ENCODE measurements at places on chromosomes 6 and 20.

GRCh38 chr6:144845186-144845585 lies 560.1 kb downstream of the UTRN start:
- no peak for DNase-seq

DNA sequence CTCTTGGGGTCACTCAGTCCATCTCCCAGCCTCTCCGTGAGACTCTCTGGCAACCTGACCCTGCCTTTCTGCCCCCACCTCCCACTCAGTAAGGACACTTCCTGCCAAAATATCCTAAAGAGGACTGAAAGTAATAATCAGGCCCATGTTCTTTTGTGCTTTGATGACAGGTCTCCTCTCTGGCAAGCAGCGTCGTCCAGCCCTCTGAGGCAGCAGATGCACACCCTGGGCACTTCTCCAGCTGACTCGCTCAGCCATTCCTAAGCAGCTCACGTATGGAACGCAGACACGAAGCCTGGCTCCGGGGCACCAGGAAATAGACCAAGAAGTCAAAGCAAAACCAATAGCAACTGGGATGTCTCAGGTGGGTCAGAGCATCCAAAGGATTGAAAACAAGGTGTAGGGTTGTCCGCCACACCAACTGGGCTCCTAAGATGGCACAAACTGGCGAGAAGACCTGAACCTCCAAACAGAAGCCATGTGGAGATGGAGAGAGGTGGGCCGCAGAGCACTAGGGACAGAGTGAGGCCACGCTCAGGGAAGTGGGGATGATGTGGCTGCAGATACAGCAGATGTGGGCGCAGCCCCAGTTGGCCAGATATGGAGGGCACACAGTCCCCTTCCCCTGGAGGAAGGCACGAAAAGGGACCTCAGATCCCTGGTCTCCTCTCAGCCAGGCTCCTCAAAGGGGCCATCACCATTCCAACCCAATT lies 99.3 kb downstream of the PRND start:
- DNase-seq = no peak

- DNase-seq = no peak
Observed at GRCh38 chr6:32462609-32463008, 22.9 kb downstream of the HLA-DRA start.

- DNase-seq = no peak
Observed at GRCh38 chr6:30158475-30159040, 2.5 kb downstream of the TRIM10 start.

- no peak for DNase-seq
Observed at GRCh38 chr6:166365221-166365620, 17.5 kb downstream of the MPC1 start.

- no peak for DNase-seq
Observed at GRCh38 chr6:168827586-168827871, 386.5 kb downstream of the SMOC2 start.

DNA sequence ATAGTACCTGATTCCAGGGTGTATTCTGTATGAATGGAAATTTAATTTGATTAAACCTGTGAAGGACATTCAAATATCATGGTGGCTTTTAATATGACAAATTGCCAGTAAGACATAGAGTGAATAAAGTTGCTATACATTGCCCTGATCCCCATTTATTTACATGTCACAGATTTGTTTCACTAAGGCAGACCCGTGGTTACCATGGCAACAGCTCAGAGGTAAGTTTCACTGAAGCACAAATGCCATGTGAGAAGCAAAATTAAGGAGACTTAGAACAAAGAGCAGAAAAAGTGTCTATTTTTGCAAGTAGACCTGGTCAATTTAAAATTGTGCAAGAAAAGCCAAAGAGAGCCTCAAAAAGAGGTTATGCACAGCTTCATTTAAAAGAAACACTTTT lies 63.7 kb downstream of the PXDC1 start:
- DNase-seq = no peak

DNA sequence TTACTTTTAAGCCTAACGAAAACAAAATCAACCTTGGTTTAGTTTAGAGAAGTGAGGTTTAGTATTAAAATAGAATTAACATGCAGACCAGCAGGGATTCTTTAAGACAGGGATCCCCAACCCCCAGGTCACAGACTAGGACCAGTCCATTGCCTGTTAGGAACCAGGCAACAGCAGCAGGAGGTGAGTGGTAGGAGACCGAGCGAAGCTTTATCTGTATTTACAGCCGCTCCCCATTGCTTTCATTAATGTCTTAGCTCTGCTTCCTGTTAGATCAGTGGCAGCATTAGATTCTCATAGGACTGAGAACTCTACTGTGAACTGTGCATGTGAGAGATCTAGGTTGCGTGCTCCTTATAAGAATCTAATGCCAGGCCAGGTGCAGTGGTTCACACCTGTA lies 225.9 kb downstream of the NKAIN2 start:
- DNase-seq = no peak

- DNase-seq = no peak
Observed at GRCh38 chr6:122352981-122353664, 46.3 kb upstream of the HSF2 start.

- DNase-seq = no peak
Observed at GRCh38 chr6:36627801-36628246, 33.7 kb downstream of the SRSF3 start.

DNA sequence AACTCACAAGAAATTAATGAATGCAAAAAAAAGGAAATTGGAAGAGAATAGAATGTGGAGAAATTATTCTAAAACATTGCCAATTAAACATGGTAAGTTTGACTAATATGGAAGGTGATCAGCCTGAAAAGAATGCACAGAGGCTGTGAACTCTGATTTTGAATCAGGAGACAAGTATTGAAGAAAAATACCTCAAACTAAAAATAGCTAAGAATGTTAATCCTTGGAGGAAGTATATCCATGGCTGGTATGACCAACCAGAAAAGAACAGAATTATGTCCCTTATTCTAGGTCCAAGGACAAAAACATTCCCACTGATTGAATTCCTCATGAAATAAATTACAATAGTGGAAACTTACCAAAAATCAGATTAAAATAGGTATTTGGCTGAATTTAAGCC lies 7.3 kb upstream of the RIMS1 start:
- no peak for DNase-seq

GRCh38 chr6:4316867-4317400 lies 181.6 kb upstream of the ECI2 start:
- no peak for DNase-seq

- no peak for DNase-seq
Observed at GRCh38 chr6:154125421-154125820, 86.4 kb downstream of the OPRM1 start.

GRCh38 chr6:29825848-29826247 lies 1.8 kb upstream of the HLA-G start:
- no peak for DNase-seq

DNA sequence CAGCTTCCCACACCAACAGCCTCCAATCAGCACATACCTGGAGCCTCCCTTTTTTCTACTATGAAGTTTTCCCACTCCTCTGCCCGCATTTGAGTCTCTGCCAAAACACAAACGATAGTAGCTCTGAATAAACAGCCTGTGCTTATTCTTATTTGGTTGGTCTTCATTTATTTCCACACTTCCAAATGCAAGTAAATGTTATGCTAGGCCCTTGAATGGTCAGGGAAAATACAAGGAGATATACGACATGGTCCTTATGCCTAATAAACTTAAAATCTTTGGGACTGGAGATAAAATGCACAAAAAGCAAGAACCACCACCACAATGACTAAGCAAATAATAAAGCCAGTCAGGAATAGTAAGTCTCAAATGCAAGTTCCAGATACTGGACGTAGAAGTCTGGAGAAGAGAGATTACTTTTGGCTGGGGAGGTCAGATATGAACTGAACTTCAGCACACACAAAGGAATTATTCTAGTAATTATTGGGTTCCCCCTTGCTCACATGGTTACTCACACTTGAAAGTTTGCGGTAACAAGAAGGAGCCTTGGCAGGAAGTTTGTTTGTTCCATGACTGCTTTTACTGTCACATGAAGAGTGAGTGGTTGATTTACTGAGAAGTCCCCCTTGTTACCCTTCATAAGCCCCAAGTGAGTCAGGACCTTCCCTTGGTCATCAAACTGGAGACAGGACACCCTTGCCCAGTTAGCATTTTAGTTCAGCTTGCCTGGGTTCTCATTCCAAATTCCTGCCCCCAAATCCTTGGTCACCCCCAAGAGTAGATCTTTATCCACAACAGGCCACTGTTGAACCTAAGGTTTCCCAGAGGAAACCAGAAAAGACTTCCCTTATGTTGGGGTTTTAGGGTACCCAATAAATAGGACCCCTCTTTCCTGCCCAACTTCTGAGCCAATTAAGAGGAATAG lies 511.2 kb upstream of the JARID2 start:
- peak; percentile 44 for DNase-seq

DNA sequence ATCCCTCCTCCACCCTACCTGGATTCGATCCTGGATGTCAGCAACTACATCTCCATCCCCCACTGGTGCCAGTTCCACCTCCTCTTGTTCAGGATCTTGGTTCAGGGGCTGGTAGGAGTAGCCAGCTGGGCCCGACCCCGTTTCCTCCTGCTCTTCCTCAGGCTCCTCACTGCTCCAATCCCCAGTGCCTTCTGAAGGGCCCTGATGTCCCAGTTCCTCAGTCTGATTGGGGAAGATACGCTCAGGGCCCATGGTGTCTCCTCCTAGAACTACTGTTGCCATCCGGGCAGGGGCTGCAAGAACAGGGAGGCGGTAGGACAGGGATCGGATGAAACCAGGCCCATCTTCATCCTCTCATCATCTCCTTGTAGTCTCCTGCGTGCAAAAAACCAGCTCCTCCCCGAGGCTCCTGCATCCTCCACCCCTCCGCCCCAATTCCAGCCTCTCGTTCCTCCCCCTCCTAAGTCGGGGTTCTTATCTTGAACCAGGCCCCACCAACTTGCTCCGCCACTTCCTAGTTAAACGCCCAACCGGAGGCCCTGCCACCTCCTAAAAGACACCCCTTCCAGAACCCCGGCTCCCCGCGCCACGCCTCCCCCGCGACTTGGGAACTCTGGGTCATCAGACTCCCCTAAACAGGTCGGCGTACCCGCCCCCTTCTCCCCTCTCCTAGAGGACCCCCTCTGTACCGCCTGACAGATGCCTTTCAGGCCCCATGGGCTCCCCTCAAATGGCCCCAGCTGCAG lies 476 bp downstream of the MEA1 start:
- no peak for DNase-seq

DNA sequence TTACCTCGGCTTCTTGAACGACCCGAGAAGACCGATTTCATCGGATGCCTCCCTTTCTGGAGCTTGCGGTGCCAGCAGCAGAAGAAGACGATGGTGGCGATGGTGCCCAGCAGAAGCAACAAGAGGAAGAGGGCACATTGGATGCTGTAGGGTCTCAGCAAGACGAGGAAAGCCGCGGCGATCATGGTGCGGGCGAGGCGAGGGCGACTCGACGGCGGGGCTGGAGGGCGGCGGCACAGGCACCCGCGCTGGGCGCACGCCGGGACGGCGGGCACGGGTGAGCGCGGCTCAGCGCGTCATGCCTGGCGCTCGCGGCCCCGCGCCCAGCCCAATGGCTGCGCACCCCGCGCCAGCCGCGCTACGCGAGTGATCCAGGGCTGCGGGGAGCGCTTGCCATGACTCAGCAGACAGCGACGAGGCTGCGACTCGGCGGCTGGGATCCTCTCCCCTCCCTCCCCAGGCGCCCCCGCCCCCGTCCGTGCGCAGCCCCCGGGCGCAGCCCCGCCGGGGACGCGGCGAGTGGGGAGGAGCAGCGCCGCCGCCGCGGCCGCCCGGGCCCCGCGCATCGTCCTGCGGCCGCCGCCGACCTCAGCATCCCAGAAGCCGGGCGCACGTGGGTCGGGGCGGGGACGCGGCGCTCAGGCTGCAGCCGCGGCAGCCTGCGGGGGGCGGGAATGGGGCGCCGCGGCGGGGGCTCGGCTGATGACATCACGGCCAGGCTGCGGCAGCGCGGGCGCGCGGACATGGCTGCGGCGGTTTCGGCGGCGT lies at the start of gene BEND6:
Gene BEND6 (plus strand): TSS at position 705 of the 768 bp plus-strand sequence. CDS start 26,704 bp downstream, outside the sequence.
- DNase-seq = no peak

- no peak for DNase-seq
Observed at GRCh38 chr20:22473293-22473692, 111.1 kb downstream of the FOXA2 start.

GRCh38 chr6:112502351-112503090 lies 155.4 kb downstream of the RFPL4B start:
- DNase-seq = no peak

DNA sequence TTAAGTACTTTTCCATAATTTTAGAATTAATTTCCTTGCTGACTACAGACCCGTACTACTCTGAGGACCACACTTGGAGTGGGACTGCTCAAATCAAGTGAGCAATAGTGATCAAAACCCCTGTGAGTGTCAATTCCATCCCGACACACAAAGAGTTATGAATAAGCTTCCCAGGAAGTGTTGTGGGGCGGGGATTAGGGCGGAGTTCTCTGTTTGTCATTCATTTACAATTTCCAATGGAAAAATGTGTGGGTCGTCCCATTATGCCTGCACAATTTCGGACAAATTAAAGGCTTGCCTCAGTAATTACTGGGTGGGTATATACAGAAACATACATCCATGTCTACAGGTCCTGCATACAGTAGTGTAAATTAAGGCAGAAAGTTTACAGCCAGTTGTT lies 84.2 kb downstream of the ISM1 start:
- no peak for DNase-seq

GRCh38 chr20:7858734-7859250 lies 81.5 kb downstream of the HAO1 start:
- DNase-seq = no peak

- DNase-seq = no peak
Observed at GRCh38 chr20:20130399-20130798, 78.1 kb downstream of the CFAP61 start.

DNA sequence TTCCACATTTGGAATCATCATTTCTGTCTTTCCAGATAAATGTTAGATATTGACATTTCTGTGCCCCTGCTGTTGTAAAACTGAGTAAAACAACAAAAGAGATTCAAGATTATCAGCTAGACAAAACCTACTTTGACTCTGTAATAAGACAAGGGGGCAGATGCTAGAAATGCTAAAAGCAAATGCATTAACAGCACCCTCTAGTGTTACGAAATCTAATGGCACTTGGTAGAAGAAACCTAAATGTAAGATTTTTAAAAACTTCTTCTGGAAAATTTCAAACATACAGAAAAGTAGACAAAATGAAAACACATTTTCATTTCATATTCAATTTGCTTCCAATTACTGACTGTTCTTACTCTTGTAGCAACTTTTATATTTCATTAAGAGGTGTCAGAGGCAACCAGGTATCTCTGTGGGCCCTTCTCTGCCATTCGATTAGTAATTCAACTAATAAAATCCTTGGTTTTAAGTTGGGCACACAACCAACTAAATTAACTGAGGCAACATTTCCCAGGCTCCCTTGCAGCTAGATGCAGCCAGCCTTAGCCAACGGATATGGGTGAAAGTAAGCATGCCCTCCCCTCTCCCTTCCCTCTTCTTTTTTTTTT lies 45.0 kb downstream of the SLC23A2 start:
- DNase-seq = peak; percentile 48
